ENCODE measurements at places on chromosomes 6 and 20. TPM values are rescaled to one million over a fixed set of nuclear protein-coding genes. Genes with fewer than 3 reads are reported as not detected.
A peak's percentile ranks its signal among the peaks of the same experiment; 100 is the strongest.

DNA sequence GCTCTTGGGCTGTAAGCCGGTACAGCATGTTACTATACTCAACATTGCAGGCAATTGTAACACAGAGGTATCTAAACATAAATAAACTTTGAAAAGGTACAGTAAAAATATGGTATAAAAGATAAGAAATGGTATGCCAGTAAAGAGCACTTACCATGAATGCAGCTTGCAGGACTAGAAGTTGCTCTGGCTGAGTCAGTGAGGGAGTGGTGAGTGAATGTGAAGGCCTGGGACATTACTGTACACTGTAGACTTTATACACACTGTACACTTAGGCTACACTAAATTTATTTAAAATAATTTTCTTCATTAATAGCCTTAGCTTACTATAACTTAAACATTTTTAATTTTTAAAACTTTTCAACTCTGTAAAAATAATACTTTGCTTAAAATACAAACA, 37.8 kb upstream of the ANKEF1 start:
- H3K27me3 ChIP-seq, result no peaks in the 10 kb centered on the region
- H3K4me3 ChIP-seq, result no peak overlapping the region
- DNase-seq, result no peak
- H3K27ac ChIP-seq, result no peak overlapping the region
- H3K36me3 ChIP-seq, result no peaks in the 10 kb centered on the region

- H3K4me1 ChIP-seq, result no peaks in the 10 kb centered on the region
- DNase-seq, result no peak
- H3K4me3 ChIP-seq, result no peak overlapping the region
- no peaks in the 10 kb centered on the region for H3K27me3 ChIP-seq
Observed at GRCh38 chr20:7038029-7038428, 270.5 kb downstream of the BMP2 start.

DNA sequence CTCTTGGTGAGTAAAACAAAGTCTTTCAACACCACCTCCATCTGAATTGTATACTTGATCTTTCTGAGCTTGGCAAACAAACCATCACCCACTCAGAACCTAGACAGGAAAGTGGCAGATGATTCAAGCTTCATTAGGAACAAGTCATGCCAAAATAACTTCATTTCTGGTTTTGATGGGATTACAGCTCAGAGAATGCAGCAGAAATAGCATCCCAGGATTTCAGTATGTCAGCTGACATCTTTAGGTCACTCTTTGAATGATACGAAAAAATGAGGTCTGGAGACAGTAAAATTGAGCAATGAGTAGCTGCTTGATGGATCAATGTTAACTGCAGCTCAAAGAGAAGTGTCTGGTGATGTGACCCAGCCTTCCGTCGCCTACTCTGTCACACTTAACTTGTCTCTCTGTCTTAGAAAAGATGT, 92.4 kb downstream of the GJA10 start:
- H3K4me3 ChIP-seq, result no peak overlapping the region
- no peaks in the 10 kb centered on the region for H3K27me3 ChIP-seq
- no peaks in the 10 kb centered on the region for H3K36me3 ChIP-seq
- peak overlapping the region; percentile 75 for H3K27ac ChIP-seq
- H3K4me1 ChIP-seq, result peaks cover 6% of the 10 kb centered on the region
- no peak for DNase-seq

The SAMD10 gene
- total RNA-seq, result 5.1 TPM

DNA sequence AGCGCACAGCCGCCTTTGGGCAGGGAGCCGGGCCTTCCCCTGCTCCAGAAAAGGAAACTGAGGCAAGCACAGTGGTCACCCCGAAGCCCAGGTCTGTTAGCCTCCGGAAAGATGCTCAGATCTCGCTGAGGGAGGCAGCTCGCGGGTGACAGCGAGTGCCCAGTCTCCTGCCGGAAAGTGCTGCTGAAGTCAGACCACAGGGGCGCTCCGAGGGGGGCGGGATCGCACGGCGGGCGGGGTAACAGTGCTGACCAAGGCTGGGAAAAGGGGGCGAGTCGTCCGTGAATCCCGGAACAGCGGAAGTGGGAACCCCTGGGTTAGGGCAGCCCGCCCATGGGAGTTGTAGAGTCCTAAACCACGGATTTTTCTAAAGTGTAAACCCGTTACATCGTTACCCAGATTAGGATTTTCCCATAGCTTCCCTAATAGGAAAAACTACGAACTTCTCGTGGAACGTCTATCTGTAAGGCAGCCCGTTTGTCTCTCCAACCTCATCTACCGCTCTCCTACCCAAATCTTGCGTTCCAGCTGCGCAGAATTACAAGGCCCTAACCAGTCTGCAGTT, 504 bp downstream of the VPS16 start:
- DNase-seq, result no peak
- peaks cover 11% of the 10 kb centered on the region for H3K4me1 ChIP-seq
- peak overlapping the region; percentile 84 for H3K4me3 ChIP-seq
- no peaks in the 10 kb centered on the region for H3K27me3 ChIP-seq

- no peaks in the 10 kb centered on the region for H3K27me3 ChIP-seq
- H3K36me3 ChIP-seq, result no peaks in the 10 kb centered on the region
- no peaks in the 10 kb centered on the region for H3K4me1 ChIP-seq
Observed at GRCh38 chr20:55667024-55667423, 338.3 kb downstream of the CBLN4 start.

GRCh38 chr20:8361006-8361652, 229.1 kb downstream of the PLCB1 start:
- H3K27me3 ChIP-seq, result no peaks in the 10 kb centered on the region
- no peak overlapping the region for H3K4me3 ChIP-seq
- H3K4me1 ChIP-seq, result peaks cover 26% of the 10 kb centered on the region
- no peak overlapping the region for H3K27ac ChIP-seq
- H3K36me3 ChIP-seq, result no peaks in the 10 kb centered on the region

DNA sequence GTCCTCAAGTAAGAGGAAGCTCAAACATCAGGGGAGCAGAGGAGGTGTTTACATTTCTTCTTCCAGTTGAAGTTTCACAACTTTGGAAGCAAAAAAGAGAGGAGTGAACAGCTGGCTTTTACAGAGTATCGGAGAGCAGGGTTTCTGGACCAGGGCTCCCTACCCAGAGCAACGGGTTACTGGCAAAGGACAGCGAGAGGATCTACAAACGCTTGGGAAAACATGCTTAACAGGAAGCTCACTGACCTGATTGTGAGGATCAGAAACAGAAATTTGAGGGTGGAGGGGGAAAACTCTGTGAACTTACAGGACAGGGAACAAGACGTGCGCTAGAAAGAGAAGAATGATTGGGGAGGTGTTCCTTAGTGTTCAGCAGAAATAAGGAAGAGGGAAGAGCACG, 85.7 kb upstream of the TAB2 start:
- DNase-seq, result no peak
- peaks cover 16% of the 10 kb centered on the region for H3K4me1 ChIP-seq
- H3K4me3 ChIP-seq, result no peak overlapping the region
- H3K27me3 ChIP-seq, result no peaks in the 10 kb centered on the region
- peak overlapping the region; percentile 59 for H3K27ac ChIP-seq
- H3K36me3 ChIP-seq, result no peaks in the 10 kb centered on the region

DNA sequence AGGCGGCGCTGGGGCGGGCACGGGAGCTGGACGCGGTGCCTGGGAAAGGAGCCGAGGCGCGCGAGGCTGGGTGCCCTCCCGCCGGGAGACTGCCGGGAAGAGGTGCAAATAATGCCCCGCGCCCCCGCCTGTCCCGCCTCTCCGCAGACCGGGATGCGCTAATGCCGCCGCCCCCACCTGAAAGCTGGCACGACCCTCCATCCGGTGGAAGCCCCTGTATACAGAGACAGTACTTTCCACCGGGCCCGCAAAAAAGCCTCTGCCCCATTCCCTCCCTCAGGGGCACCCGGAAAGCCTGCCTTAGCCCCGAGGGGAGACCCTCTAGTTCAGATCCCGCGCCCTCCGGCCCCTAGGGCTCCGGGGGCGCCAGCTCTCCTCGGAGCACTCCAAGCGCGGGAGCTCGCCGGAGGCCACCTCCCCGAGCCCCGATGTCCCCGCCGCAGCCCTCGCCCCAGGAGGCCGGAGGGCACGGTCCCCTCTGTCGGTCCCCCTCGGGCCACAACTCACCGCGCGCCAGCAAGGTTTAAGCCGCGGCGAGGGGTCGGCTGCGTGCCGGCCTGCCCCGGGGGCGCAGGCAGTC, 1.2 kb downstream of the GRM4 start:
- no peaks in the 10 kb centered on the region for H3K36me3 ChIP-seq
- H3K27ac ChIP-seq, result no peak overlapping the region
- H3K4me3 ChIP-seq, result no peak overlapping the region

- no peaks in the 10 kb centered on the region for H3K27me3 ChIP-seq
- no peaks in the 10 kb centered on the region for H3K4me1 ChIP-seq
- H3K4me3 ChIP-seq, result no peak overlapping the region
- DNase-seq, result no peak
- peaks cover 16% of the 10 kb centered on the region for H3K36me3 ChIP-seq
Observed at GRCh38 chr6:106206905-106207304, 118.7 kb downstream of the ATG5 start.

GRCh38 chr20:43789593-43789992, 62.8 kb upstream of the GTSF1L start:
- DNase-seq, result no peak
- no peaks in the 10 kb centered on the region for H3K36me3 ChIP-seq
- no peaks in the 10 kb centered on the region for H3K4me1 ChIP-seq
- H3K27ac ChIP-seq, result no peak overlapping the region
- H3K27me3 ChIP-seq, result no peaks in the 10 kb centered on the region
- H3K4me3 ChIP-seq, result no peak overlapping the region

- H3K36me3 ChIP-seq, result no peaks in the 10 kb centered on the region
- no peak for DNase-seq
- peaks cover 8% of the 10 kb centered on the region for H3K4me1 ChIP-seq
- H3K4me3 ChIP-seq, result no peak overlapping the region
- H3K27me3 ChIP-seq, result no peaks in the 10 kb centered on the region
- H3K27ac ChIP-seq, result no peak overlapping the region
Observed at GRCh38 chr20:889932-890463, 26.1 kb downstream of the ANGPT4 start.

Measured in tibial nerve (tissue), 4 donors.